RKO (cell line): ENCODE measurements at places on chromosomes 1 and 21.

DNA sequence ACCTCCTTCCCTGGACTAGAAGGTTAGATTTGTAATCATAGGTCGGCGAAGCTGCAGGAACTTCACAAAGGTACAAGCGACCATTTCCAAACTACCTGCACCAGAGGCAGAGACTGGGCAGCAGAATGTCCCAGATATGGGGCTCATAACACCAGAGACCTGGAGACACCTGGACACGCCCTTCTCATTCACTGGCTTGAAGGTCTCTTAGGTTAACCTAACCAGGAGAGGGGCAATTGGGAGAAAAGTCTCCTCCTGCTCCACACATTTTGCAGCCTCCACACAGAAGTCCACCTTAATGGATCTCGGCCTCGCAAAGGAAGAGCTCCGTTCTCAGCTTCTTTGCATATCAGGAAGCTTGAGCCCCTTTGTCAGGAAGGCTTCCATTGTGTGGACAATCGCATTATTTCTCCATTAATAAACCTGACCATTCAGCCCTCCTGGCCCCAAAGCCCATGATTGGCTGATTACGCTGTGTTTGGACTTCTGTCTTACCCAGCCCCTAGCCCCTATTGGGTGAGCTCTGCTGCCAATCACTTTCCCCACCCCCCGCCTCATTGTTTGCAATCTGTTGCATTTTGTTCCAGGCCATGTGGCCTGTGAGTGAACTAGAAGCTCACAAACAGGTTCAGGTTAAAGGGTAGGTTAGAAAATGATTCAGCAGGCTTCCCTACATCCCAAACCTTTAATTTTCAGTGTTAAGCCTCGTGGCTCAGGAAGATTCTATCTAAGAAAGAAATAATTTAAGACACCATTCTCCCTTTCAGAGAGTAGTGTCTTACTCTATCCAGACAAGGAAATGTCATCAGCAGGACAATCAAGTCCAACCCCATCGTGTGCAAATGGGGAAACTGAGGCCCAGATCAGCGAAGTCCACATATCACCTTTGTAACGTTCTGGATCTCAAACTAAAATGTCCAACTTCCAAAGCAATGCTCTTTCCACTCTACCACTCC, 2.8 kb downstream of the MYCL start:
- no peak for DNase-seq

GRCh38 chr1:3632298-3632697, 7.5 kb downstream of the TPRG1L start:
- DNase-seq = no peak

- peak; percentile 66 for DNase-seq
Observed at GRCh38 chr1:152458384-152459185, 44.5 kb upstream of the CRNN start.

GRCh38 chr1:84347932-84348555, 46.5 kb downstream of the SAMD13 start:
- DNase-seq = no peak

DNA sequence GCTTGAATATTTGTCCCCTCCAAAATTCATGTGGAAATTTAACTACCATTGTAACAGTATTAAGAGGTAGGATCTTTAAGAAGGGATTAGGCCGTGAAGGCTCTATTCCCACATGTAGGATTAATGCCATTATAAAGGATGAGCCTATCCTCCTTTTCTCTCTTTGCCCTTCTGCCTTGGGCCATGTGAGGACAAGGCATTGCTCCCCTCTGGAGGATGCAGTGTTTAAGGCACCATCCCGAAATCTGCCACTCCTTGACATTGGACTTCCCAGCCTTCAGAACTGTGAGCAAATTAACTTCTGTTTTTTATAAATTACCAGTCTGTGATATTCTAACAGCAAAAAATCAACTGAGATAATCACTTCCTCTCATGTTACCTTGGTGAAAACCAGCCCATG, 124.4 kb downstream of the TOMM20 start:
- DNase-seq = no peak

- DNase-seq = no peak
Observed at GRCh38 chr1:4794020-4794780, 139.8 kb downstream of the AJAP1 start.

DNA sequence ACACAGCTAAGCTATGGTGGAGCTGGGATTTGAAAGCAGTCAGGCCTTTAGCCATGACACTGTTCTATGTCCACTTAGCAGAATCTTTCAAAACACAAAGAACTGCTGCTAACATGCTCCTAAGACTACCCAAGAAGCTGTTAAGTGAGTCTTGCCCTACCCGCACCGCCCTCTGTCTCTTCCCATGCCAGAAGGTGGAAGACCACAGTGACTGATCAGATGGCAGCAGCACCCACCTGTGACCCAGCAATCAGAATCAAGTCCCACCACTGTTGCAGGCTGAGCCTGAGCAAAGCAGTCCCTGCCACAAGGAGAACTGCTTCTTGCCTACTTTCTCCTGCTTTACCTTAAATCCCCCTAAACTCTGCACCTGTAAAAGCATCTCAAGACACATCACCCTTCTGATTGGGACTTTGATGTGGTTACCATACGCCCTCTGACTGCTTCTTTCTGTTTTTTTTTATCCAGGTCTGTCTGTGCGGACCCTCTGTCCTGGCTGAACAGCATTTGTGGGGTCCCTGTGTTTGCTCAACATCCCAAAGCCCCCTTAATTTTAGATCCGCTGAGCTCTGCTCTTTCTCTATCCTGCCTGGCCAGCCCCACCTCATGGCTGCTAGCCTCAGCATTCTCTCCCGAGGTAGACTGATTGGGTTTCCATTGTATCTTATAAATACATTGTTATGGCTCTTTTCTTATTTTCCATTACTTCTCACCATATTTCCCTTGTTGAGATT, 16.0 kb downstream of the IRF2BP2 start:
- DNase-seq = no peak

DNA sequence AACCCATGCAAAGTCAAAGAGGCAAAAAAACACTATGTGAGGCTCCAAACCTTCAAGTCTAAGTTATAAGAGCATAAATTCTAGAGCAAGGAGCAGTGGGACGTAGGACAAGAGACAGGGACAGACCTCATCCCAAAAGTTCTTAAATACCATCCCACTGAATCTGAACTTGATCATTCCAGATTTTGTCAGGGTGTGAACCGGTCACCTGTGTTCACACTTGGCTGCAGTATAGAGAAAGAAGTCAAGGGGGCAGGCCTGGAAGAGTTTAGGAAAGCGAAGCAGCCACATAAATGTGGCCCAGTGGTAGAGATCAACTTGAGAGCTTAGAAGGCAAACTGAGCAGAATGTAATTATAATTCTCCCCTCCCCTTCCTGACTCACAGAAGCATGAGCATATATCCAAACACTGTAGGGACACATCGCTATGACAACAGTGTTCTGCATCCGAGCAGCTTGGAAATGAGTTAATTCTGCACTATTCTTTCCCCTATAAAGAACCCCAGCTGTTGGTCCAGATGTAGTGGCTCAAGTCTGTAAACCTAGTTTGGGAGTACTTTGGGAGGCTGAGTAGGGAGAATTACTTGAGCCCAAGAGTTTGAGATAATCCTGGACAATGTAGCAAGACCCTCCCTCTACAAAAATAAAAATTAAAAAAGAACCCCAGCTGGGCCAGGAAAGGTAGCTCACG, 2.7 kb downstream of the AKR7A2 start:
- peak; percentile 76 for DNase-seq

DNA sequence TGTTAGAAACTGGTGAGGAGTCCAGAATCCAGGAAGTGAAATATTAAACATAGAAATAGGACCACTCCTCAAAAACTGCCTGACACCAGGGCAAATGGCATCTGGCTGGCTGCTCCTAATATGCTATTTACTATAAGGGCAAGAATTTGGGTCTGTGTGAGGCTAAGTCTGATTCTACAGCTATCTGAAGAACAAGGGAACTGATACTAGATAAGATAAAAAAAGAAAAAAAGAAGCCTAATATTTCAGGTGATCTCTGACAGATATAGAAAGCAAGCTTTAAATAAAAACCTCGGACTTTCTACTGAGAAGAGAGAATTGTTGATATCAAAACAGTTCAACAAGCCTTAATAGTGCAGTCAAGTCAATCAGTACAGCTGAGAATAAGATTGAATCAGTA, 42.1 kb upstream of the VAV3 start:
- no peak for DNase-seq

DNA sequence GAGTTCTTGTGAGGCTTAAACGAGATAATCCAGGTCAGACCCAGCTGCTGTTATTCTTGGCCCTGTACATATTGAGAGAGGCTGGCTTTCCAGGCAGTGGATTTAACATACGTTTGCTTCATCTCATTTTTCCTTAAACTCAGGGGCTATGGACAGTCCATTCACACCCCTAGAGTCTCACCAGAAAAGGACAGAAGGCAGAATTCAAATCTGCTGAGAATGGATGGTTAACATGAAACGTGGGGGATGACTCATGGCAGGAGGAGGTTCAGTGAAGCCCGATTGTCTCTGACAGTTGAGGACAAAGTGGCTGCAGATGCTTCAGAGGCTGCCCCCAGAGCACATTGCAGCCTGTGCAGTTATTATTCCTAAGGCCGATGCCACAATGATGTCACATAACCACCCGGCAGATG, 39.5 kb downstream of the TGFB2 start:
- DNase-seq = peak; percentile 1

- DNase-seq = no peak
Observed at GRCh38 chr1:92167151-92167550, 50.6 kb upstream of the C1orf146 start.

DNA sequence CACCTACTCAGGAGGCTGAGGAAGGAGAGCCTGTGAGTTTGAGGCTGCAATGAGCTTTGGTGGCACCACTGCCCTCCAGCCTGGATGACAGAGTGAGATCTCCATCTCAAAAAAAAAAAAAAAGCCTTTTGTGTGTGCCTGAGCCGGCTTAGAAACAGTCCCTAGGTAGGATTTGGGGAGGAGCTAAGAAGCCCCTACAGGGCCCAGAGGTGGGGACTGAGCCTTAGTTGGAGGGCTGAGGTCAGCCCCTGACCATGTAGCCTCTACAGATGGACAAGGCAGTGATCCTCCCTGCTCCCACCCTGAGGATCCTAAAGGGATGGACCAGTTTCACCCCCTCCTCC, 2.5 kb downstream of the ADAMTSL4 start:
- no peak for DNase-seq

DNA sequence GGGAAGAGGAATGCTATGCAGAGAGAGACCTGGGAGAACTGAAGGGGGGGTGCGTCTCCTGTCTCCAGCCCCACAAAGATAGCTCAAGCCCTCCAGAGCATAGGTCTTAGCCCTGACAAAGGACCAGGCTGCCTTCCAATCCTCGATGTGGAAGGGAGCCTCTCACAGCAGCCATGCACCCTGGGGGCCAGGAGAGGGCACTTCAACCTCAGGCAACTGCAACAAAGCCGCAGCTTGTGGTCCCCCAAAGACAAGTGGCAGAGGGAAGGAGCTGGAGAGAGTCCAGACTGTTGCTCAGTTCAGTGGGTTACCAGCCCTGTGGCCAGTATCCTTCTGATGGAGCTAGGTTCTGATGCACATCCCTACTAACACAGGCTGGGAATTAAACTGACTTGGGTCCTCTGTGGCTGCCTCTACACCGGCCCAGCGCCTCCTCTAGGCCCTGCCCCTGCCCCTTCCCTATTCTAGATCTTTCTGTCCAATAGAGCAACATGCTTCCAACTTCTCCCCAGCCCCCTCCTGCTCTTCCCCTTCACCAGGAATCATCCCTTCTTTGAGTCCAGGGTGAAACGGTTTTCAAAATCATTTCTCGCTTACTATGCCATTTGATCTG, 100.7 kb upstream of the SPATA6 start:
- peak; percentile 59 for DNase-seq

DNA sequence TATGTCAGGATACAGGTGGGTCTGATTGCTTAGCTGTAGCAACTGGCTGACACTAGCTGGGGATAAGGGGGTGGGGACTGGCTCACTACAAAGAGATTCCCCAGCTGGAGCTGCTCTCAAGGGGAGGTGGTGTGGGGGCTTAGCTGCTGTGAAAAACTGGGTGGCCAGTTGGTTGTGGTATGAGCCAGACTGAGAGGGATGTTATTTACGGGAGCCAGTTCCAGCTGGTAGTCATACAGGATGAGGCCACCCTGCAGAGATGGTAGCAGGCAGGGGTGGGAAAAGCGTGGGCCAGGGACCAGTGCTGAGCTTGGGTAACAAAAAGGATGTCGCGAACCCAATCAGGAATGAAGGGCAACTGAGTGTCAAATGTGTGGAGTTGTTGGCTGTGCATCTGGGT, 204.0 kb upstream of the C21orf91 start:
- DNase-seq = no peak

DNA sequence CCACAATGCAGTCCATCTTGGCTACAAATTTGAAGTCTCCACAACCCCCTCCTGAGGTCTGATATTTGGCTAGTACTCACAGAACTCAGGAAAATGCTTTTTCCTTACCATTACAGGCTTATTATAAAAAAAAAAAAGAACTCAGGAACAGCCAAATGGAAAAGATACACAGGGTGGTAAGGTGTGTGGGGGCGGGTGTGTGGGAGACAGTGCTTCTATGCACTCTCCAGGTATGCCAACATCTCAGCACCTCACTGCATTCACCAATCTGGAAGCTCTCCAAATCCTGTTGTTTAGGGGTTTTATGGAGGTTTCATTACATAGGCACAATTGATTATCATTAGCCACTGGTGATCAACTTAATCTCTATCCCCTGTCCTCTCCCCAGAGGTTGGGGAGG, 126.9 kb downstream of the FAF1 start:
- DNase-seq = no peak

DNA sequence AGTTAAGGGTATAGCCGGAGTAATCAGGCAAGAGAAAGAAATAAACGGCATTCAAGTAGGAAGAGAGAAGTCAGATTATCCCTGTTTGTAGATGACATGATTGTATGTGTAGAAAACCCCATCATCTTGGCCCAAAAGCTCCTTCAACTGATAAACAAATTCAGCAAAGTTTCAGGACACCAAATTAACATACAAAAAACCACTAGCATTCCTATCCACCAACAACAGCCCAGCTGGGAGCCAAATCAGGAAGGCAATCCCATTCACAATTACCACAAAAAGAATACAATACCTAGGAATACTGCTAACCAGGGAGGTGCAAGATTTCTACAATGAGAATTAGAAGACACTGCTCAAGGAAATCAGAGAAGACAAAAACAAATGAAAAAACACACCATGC, 45.3 kb downstream of the MAST2 start:
- no peak for DNase-seq

- no peak for DNase-seq
Observed at GRCh38 chr1:192252776-192253175, 64.0 kb upstream of the RGS21 start.
